ENCODE measurements at places on chromosomes 1 and 21.

- DNase-seq, result no peak
These were observed 150.0 kb downstream of the NOS1AP start for GRCh38 chr1:162219461-162219860.

GRCh38 chr1:182890927-182891610 is 51.9 kb downstream of the DHX9 start:
- no peak for DNase-seq

DNA sequence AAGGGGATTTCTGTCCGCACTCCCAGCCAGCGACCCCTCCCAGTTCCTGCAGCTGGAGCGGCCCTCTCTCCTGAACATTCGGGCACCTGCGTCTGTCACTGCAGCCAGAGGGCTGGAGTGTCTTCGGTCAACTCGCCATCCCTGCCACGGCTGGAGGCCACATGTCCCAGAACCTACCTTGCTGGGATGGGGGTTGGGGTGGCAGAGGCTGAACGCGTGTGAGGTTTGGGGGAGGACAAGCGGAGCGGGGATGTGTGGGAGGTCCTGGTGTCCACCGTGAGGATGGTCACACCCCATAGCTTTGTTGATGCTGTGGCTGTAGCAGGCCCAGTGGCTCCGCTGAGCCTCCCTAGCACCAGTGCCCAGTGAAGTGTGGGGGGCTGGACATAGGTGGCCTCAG is 14.8 kb upstream of the C1orf174 start:
- DNase-seq, result no peak

DNA sequence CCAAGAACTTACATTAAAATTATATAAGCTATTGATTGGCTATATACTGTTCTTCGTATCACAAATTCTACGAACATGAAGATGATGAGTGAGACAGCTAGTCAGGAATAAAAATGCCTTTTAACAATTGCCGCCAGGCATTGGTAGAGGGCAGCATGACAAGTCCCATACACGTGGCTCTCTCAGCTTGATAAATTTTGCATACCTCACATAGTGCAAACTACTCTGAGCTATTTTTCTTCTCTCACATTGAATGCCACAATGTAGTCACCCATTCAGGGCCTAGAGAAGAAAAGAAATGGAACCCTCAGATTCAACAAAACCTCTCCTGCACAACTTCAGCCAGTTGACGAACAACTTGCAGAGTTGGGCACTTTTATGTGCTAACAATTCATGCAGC is 27.0 kb upstream of the FMO2 start:
- DNase-seq, result no peak

- peak; percentile 22 for DNase-seq
These were observed 940 bp downstream of the SOX13 start for GRCh38 chr1:204073837-204074273.

DNA sequence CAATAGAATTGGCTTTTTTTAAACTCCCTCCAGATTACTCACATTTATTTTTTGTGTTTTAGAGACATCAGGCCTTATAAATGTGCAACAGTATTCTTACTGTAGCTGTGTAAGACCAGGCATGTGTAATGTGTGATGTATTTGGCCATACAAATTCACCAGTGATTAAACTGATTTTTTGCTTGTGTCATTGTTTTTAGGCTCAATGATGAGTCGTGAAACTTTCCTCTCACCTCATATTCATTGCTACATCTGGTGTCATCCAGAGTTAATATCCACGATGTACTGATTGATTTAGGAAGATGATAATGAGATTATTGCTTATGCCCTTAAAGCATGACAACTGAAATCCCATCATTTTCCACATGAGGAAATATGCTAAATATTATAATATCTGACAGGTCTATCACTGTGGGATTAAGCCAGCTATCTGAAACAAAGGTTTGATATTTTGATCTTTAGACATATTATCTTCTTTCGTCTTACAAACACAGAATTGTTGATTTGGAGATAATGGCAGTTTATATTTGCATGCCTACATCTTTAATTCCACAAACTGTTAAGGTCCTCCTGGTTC is 487.9 kb downstream of the PTBP2 start:
- no peak for DNase-seq

DNA sequence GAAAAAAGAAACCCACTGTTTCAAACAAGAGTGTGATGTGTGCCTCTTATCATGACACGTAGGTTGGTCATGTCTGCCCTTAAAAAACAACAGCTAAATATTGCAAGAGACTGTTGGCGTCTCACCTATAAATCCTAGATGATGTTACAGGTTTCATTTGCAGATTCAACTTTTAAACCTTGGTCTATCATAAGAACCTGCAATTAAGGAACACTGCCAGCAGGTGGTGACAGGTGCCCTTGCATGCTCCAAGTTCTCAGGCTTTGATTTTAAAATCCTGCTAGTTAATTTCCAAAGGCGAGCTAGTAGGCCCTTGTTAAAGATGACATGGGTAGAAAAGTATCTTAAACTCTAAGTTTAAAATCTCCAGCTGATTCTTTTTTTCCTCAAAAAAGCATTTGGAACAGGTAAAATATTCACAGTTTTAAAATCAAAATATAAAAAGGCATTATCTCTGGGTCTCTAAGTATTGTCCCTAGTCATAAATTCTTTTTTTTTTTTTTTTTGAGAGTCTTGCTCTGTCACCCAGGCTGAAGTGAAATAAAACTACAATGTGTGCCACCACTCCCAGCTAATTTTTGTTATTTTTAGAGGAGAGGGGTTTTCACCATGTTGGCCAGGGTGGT is 39.1 kb downstream of the CLSTN1 start:
- DNase-seq, result peak; percentile 64

GRCh38 chr1:156571919-156572662 is at the start of gene IQGAP3:
TSS of gene IQGAP3 (minus strand) at chr1:156572565. CDS start at chr1:156572529, 36 bp downstream.
- peak; percentile 81 for DNase-seq

- DNase-seq, result no peak
These were observed 1.1 kb upstream of the SETD4 start for GRCh38 chr21:36061445-36061844.
